ENCODE measurements at places on chromosomes 3 and 15. TPM values are rescaled to one million over a fixed set of nuclear protein-coding genes. Genes with fewer than 3 reads are reported as not detected.

Gene CSPG5
- total RNA-seq = 7.4 TPM

DNA sequence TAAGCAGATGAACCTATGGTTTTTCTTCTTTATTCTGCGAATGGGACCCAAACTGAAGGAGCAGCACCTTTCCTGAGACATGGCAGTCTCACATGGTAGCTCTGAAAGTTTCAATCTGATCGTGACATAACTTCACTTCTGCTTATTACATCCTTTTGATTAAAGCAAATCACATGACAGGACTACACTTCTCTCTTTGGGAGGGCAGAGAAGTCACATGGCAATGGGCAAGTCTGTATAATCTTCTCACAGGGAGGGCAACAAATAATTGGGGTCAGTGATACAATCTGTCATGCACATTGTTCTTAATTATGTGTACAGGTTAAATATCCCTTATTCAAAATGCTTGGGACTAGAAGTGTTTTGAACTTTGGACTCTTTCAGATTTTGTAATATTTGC is 21.6 kb downstream of the NCBP2 start:
- no peak for DNase-seq

DNA sequence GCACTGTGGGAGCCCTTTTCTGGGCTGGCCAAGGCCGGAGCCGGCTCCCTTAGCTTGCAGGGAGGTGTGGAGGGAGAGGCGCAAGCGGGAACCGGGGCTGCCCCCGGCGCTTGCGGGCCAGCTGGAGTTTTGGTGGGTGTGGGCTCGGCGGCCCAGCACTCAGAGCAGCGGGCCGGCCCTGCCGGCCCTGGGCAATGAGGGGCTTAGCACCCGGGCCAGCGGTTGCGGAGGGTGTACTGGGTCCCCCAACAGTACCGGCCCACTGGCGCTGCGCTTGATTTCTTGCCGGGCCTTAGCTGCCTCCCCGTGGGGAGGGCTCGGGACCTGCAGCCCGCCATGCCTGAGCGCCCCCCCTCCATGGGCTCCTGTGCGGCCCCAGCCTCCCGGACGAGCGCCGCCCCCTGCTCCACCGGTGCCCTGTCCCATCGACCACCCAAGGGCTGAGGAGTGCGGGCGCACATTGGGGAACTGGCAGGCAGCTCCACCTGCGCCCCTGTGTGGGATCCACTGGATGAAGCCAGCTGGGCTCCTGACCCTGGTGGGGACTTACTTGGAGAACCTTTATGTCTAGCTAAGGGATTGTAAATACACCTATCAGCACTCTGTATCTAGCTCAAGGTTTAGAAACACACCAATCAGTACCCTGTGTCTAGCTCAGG is 707.7 kb downstream of the GRM7 start:
- no peak for DNase-seq

GRCh38 chr15:84981711-84982300 is at the start of gene PDE8A:
TSS of gene PDE8A (plus strand) at chr15:84981856. CDS start at chr15:84982163, 307 bp downstream.
- DNase-seq = no peak

GRCh38 chr3:32148351-32148750 is 41.9 kb downstream of the GPD1L start:
- no peak for DNase-seq

- DNase-seq = peak; percentile 64
Observed at GRCh38 chr3:38281895-38282686, at the start of gene SLC22A14. TSS of gene SLC22A14 (plus strand) at chr3:38282294. CDS start at chr3:38306027, 23,733 bp downstream.

Gene ACAN
- 0.71 TPM for total RNA-seq
